ENCODE measurements at places on chromosomes 4 and X. TPM values are rescaled to one million over a fixed set of nuclear protein-coding genes. Genes with fewer than 3 reads are reported as not detected.

The PPM1K gene
- total RNA-seq, result 31.3 TPM

GRCh38 chrX:153568451-153569011 lies 30.4 kb downstream of the CCNQ start:
- H3K36me3 ChIP-seq, result no peaks in the 10 kb centered on the region
- no peak for DNase-seq
- H3K4me1 ChIP-seq, result no peaks in the 10 kb centered on the region
- H3K27me3 ChIP-seq, result no peaks in the 10 kb centered on the region
- no peak overlapping the region for H3K4me3 ChIP-seq
- no peak overlapping the region for H3K27ac ChIP-seq

DNA sequence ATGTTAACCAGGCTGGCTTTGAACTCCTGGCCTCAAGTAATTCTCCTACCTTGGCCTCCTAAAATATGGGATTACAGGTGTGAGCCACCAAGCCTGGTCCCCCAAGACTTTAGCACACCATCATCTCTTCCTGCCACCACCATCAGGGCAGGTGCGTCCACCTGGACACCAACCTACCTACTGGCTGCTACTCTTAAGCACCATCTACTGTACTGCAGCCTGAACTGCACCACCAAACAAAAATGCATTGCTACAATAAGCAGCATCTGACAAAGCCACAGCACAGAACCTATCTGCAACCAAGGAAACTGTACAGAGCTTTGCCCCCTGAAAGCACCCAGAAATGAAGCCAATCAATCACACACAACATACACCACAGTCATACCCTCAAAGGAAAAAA lies 139.7 kb downstream of the EFHC2 start:
- H3K27me3 ChIP-seq, result no peaks in the 10 kb centered on the region
- H3K4me1 ChIP-seq, result no peaks in the 10 kb centered on the region
- DNase-seq, result no peak

The PITX2 gene
- total RNA-seq, result not detected

The PPARGC1A gene
- 58.5 TPM for total RNA-seq
